ENCODE measurements at places on chromosomes 4 and X.

DNA sequence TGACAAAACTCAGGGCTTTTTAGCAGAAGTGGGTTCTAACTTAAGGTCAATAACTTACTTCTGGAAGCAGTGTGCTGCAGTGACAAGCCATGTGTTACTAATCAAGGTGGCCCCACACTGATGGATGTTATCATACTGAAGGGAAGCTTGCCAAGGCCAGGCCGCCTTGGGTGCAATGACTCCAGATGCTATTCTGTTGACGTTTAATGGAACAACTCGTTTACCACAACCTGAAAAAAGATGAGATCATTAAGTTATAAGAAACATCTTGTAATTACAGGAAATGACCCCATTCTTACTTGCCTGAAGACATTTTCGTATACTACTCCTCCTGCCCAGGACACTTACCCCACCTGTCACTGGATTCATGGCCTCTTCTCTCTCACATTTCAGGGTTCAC lies 38.9 kb upstream of the TMPRSS11D start:
- DNase-seq: no peak

GRCh38 chr4:158845311-158846041 lies 76.7 kb downstream of the FNIP2 start:
- no peak for DNase-seq

GRCh38 chr4:120796271-120796670 lies 126.3 kb downstream of the PRDM5 start:
- DNase-seq: no peak

- no peak for DNase-seq
Measured at GRCh38 chr4:100882661-100883060, 364.8 kb upstream of the EMCN start.

GRCh38 chrX:20067709-20068561 lies 48.8 kb downstream of the MAP7D2 start:
- no peak for DNase-seq

- no peak for DNase-seq
Measured at GRCh38 chrX:73799888-73800287, 236.9 kb downstream of the CHIC1 start.

DNA sequence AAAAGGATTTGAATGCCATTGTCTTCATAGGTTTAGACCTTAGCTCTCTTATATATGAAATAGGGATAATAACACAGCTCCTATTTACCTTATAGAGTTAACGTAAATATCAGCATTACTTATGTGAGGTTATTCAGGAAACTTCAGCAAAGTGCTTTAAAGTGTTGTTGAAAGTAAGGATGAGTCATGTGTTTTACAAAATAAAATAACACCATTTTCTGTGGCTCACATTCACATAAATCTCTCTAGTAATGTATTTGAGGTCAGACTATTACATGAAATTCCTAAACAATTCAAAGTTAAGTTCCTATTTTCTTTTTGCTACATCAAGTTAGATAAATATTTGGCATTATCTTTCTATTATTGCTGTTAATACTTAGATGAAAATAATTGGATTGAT lies 2.9 kb downstream of the GNRHR start:
- no peak for DNase-seq

DNA sequence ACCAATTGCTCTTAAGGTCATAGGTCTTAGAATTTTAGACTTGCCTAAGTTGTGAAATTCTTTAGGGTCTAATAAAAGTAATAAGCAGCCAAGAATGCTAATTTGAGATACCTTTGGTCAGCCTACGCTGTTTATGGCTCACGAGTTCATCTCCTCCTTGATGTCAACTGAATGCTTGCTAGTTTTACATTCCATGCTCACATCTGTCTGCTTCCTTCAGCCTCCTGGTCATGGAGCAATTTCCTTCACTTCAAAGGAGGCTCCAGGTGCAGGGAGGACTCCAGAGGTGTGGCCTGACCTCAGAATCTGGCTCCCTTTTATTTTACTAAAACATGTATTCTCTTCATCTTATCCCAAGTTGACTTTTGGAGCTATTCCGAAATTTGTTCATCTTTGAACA lies 23.3 kb upstream of the LNX1 start:
- no peak for DNase-seq

- no peak for DNase-seq
Measured at GRCh38 chrX:30965767-30966166, 76.7 kb upstream of the TAB3 start.

Measured in cerebellum (tissue), 4 donors.